Stimulated activated CD4-positive, alpha-beta T cell treated with anti-CD3 and anti-CD28 coated beads, TNF-alpha, amount 100 ng/mL, for 4 hours (primary cell): ENCODE measurements at places on chromosomes 3 and 15.

GRCh38 chr3:5194341-5194740 lies 6.8 kb downstream of the EDEM1 start:
- no peak for DNase-seq

GRCh38 chr3:32835961-32836360 lies 18.2 kb downstream of the TRIM71 start:
- DNase-seq = no peak

- DNase-seq = no peak
Observed at GRCh38 chr15:39645976-39646257, 65.0 kb downstream of the THBS1 start.

GRCh38 chr15:48643776-48644466 lies 1.6 kb downstream of the FBN1 start:
- DNase-seq = no peak

DNA sequence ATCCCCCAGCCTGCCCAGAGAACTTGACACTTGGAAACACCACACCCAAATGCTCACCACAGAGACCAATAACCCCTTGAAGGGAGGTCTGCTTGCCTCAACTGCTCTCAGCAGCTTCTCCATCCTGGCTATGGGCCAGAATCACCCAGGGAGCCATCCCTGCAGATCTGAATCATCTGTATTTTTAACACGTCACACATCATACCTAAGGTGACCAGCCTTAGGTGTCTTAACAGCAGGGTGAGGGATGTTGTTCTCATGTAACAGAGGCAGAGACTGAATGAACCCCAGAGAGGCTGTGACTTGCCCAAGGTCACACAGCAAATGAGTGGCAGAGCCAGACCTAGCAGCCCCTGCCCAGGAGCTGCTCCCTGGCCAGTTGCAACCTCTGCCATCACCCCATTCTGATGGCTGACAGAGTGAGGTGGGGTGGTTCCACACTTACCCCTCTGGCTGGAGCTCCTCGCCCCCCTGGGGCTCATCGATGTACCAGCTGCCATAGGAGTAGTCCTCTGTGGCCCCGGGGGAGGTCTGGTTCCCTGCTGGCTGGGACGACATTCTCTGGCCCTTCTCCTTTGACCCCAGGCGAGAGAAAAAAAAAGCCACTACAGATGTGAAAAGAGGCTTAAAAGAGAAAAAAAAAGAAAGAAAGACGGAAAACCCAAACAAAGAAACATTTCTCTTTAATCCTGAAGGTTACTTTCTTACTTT lies 722 bp downstream of the STRA6 start:
- no peak for DNase-seq

DNA sequence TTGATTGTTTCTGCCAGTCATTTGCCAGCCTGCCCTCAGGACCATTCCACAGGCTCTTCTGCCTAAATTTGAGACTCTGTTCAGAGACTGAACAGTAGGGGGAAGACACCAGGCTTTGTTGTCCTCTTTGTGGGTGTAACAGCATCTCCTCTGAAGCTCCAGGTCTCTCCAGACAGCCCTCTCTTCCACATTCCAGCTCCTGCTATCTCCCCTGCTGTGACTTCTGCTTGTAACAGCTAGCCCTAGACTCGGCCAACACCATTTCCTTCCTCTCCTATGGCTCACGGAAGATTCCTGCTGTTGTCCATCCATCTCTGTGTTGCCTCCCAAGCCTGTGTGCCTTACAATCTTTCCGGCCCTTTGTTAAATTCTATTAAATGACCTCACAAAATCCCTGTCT lies 40.2 kb downstream of the SUCLG2 start:
- DNase-seq = no peak

DNA sequence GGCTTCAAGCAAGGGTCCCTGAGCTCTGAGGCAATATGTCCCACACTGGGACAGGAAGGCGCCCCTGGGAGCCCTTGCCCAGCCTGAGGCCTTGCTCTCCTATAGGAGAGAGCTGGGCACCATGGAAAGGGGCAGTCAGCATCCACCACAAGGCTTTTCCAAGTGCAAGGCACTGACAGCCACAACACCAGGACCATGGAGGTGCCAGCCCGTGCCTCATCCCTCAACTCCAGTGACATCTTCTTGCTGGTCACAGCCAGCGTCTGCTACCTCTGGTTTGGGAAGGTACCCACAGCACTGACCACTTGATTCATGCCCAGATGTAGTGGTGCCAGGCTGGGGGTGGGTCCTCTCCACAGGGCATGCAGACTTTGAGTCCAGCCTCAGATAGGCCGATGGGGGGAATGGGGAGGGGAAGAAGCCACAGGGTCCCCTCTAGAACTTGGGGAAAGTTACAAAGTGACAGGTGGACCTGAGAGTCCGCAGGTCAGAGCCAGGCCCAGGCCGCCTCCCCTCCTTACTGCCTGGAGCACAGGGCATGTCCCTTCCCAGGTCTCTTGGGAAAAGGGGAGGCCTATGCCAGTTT lies 11.8 kb downstream of the VILL start:
- no peak for DNase-seq

DNA sequence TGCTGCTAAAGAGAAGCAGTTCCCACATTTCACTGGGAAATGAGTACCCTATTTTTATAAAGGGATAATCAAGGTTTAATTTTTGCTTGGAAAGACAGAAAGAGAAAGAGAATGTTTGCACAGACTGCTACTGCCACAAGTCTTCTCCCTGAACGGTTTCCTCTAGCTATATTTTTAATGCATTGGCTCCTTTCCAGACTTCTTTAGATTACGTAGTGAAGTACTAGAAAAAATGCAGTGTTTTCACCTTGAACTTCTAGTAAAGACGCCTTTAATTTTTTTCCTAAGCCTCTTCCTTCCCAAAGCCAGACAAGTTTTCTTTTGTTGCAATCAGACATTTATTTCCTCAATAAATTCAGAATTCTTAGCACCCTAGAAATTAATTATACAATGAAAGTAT lies 248.3 kb upstream of the CCDC54 start:
- no peak for DNase-seq

DNA sequence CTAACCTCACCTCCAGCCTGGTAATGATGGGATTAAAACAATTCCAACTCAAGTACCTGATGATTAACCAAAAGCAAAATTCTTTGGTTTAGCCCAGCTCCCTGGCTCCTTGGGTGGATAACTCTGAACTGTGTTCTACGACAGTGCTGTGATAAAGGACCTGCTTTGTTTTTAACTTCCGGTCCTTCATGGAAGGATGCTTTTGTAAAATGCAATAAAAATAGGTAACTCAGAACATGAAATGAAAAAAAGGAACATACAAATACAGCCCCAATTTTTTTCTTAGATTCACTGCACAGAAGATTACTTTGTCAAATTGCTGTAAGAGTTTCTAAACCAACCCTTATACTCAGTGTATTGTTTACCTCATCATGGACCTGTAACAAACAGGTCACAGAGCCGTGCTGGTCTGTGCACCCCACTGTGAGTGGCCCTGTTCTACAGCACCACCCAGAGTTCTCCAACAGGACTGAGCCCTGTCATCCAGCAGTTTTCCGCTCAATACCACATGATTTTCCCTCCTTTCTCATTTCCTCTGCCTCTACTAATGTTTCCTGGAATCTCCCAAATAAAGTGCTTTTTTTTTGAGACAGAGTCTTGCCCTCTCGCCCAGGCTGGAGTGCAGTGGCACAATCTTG lies 4.9 kb upstream of the PCYT1A start:
- no peak for DNase-seq

DNA sequence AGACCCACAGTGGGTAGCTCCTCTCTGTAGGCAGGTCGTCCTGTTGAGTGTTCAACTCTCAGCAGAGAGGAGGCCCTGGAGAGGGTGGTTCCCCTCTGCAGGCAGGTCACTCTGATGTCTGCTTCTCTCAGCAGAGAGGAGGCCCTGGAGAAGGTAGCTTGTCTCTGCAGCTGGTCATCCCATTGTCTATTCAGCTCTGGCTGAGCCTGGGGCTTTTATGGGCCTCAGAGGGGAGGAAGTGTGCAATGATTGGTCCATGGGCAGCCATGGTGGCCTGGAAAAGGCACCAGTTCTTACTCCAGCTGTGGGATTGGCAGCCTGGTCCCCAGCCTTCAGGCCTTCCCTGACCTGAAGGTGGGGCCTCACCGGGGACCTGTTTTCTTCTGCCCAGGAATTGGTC lies 52.9 kb downstream of the PPCDC start:
- DNase-seq = no peak

DNA sequence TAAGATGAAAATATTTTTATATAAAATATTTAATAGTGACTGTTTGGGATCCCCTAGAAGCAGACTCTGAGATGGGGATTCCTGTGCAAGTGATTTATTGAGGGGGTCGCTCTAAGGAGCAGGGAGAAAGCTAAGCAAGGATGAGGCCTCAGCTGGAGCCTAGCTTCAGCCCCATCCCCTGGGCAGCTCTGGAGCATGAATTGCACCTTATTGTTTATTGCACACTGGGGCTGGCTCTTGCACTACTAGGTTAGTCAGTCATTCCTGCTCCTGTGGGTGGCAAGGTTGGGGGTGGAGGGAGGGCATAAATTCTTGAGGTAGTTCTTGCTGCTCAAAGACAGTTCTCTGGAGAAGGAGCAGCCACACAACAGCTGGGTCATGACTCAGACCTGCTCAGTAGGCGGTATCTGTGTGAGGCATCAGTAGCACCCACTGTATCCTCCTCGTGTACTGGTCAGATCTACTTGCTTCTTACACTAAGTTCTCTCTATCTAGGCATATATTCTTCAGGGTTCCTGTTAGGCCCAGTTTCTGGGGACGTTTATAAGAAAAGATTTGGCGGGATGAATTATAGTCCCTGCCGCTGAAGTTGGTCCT lies 27.2 kb upstream of the TNFSF10 start:
- DNase-seq = peak; percentile 59

- DNase-seq = no peak
Observed at GRCh38 chr15:80752204-80752603, 27.0 kb upstream of the CEMIP start.

GRCh38 chr3:191631496-191631895 lies 170.5 kb downstream of the PYDC2 start:
- DNase-seq = no peak

DNA sequence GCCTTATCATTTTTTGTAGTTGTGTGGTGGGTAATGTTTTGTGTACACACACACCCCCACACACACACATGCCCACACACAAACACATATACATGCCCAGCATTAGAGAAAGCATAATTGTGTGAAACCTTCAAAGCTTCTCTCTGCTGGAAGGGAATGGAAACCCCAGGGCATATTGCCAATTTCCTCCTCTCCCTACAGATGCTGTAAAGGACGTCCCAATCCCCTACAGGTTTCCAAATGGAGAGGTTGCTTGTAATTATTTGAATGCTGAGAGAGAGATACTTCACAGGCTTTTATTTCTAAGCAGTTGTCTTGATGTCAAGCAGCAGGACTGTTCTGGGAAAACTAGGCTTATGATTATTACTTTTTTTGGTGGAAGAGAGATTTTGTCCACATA lies 23.0 kb upstream of the CCK start:
- DNase-seq = no peak

DNA sequence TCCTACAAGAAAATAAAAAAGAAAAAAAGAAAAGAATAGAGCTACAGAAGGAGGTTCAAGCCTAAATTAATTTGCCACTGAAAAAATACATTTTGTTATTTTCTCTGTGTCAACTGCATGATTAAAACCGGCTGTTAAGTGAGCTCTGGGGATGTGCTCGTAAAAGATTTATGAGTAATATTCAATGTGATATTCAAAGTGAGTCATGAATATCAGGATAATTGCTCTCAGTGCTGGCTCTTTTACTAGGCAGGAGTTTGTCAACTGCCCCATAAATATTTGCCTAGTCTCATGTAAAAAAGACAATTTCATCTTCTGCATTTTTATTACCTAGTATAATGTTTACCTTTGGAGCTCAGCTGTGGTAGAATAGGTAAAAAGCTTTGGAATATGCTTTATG lies 78.9 kb downstream of the CDIN1 start:
- no peak for DNase-seq
